CD4-positive, alpha-beta T cell treated with Interleukin-15 for 1 hour (primary cell): ENCODE measurements at places on chromosomes 2 and 18.

DNA sequence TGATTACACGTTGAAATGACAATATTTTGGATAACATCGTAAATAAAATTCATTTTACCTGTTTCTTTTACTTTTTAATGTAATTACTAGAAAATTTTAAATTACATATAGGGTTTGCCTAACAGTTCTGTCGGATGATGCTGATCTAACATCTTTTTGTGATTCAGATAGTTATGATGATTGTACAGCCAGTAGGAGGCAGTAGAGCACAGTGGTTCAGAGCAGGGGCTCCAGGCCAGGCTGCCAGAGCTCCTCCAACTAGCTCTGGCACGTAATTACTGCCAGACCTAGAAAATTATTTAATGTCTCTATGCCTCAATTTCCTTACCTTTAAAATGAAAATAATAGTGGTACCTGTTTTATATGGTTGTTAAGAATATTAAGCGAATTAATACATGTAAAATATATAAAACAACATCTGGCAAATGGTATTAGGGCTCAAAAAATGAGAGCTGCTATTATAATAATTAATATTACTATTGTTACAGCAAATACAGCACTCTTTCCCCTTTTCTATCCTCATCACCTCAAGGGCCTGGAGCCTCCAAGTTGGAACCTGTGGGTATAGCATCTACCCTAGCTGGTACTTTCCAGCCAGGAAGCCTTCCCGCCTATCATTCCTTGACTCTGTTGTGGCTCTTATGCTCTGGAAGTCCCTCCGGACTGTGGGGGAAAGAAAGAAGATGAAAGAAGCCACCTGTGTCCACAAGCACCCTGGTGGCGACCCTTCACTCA is 47.7 kb upstream of the PLA2R1 start:
- peak; percentile 41 for DNase-seq

GRCh38 chr2:118808429-118808809 is 39.0 kb downstream of the EN1 start:
- DNase-seq: no peak

DNA sequence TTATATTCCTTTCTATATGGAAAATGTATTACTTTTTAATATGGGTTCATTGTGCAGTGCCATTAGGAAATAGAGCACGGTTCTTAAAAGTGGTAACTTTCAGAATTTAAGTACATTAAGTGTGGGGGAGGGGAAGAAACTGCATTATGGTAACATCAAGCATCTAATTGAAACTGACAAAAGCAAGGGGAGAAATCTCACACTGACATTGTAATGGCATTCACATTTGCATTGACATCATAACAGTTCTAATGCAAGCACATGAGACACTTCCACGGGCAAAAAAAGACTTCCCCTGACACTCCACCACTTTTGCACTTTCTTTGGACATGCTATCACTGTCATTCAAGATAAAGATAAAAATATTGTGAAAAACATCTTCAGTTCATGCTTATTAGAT is 431.3 kb upstream of the SMIM21 start:
- DNase-seq: no peak

GRCh38 chr2:83394134-83394904 is 1064.8 kb downstream of the SUCLG1 start:
- DNase-seq: no peak

- no peak for DNase-seq
These were observed 214.4 kb upstream of the EPC2 start for GRCh38 chr2:148430101-148430500.

- peak; percentile 24 for DNase-seq
These were observed 1.9 kb downstream of the DUSP2 start for GRCh38 chr2:96143231-96143847.

- peak; percentile 81 for DNase-seq
These were observed 40.1 kb downstream of the ARHGAP25 start for GRCh38 chr2:68774569-68775271.

DNA sequence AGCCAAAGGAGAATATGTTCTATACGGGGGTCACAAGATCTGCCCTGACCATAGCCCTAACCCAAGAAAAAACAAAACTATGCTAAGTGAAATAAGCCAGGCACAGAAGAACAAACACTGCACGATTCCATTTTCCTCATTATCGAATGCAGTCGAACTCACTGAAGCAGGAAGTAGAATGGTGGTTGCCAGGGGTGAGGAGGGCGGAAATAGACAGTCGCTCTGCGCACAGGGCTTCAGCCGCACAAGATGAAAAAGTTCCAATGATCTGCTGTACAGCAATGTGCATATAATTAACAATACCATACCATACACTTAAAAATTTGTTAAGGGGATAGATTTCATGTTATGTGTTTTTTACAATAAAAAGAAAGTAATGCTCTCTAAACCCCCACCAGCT is 257.7 kb downstream of the TXNL1 start:
- no peak for DNase-seq

DNA sequence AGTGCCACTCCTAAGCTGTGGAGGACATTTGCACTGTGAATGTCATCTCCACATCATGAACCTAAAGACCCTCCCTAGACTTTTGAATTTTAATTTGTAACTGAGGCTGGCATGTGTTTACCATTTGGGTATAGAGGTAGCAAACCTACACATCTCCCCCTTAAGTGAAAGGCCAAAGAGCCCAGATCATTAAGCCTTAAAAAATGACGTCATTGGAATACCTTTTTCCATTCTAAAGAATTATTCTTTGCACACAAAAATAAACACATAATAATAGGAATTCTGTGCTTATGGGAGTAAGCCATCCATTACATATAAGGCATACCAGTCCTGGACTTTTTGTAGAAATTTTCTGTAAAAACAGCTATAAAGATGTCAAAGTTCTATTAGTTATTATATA is 38.9 kb downstream of the ZNF385B start:
- no peak for DNase-seq

- no peak for DNase-seq
These were observed 660.1 kb upstream of the RAB6C start for GRCh38 chr2:129319422-129319717.

DNA sequence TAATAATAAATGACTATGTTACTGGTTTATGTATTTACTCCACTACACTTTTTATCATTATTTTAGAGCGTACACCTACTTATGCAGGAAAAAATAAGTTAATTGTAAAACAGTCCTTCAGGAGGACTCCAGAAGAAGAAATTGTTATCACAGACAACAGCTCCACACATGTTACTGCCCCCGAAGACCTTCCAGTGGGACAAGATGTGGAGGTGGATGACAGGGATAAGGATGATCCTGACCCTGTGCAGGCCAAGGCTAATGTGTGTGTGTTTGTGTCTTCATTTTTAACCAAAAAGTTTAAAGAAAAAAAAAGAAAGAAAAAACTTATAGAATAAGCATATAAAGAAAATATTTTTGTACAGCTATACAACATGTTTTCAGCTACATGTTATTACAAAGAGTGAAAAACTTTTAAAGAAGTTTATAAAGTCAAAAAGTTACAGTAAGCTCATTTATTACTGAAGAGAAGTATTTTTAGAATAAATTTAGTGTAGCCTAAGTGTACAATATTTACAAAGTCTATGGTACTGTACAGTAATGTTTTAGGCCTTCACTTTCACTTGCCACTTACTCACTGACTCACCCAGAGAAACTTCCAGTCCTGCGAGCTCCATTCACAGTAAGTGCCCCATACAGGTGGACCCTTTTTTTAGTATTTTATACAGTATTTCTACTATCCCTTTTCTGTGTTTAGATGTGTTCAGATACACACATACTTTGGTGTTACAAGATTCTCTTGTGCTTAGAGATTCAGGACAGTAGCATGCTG is 7.5 kb downstream of the TGFBRAP1 start:
- DNase-seq: no peak

GRCh38 chr2:136141510-136142149 is 23.7 kb upstream of the CXCR4 start:
- no peak for DNase-seq

DNA sequence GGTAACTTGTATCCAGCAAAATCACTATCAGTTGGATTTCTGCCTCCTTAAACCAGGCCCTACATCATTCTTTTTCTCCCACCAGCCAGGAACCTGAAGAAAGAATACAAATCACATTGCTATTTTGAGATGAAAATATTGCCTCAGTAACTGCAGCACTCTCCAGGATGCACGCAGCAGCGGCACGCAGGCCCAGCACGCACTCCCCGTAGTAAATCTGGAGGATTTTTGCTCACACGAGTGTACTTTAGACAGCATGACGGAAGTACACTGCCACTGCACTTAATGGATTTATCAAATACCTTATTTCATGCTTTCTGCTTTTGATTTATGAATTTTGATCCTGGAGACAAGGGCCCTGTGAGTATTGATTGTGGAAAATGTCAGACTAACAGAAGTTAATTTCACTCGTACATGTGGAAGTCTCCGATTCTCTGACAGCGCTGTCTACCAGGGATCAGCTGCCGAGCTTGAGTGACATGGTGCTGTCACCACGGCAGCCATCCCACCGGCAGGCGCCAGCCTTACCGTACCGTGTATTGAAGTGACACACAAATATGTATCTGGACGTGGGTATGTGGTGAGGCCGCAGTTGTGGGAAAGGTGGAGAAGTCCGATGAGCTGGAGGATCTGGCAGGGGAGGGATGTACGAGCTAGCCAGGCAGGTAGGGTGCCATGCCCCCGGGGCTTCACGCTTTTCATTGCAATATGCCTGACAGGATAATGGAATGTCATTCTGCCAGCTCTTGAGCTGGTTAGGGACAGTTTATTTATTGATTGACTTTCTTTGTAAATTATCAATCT is 863.7 kb downstream of the GALR1 start:
- no peak for DNase-seq

- DNase-seq: no peak
These were observed 27.3 kb downstream of the DGKD start for GRCh38 chr2:233381638-233381995.

- no peak for DNase-seq
These were observed 48.9 kb upstream of the EMILIN2 start for GRCh38 chr18:2797951-2798350.

- no peak for DNase-seq
These were observed 60.4 kb upstream of the GAREM1 start for GRCh38 chr18:32530947-32531651.

DNA sequence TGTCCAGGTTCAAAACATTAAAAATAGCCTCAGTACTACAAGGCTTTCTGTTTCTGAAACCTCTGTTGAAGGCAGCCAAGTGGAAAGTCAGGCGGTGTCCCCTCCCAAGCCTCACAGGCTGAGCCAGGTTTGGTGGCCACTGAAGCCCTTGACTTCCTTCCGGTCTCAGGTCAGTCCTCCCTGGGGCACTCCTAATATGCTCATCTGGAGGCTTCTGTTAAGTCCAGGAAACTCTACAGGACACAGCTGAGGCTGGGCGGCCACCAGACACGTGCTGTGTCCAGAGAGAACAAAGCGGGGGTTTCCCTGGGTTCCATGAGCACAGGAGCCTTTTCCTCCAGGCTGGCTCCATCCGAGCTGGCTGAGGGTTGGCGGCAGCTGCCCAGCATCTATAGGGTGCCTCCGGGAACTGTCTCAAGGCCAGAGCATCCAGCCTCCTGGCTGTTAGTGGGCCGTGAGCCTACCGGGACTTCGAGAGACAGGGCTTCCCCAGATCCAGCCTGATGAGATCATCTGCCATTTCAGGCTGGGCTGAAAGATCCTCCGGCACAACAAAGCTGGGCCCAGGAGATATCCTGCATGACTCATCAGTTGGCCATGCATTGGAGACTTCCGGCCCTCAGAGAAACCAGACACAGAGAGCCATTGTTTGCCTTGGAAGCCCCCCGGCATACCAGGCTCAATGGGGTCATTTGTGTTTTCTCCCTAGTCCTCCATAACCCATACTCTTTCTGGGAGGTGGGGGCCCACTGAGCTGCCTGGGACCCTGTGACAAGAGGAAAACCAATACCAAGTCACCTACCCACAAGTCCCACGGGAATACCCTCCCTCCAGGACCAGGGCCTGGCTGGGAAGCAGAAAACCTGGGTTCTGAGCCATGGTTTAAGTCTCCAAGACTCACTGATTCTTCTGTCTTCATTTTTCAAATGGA is 71.7 kb downstream of the HS1BP3 start:
- peak; percentile 12 for DNase-seq

GRCh38 chr2:12202313-12203075 is 456.1 kb downstream of the LPIN1 start:
- no peak for DNase-seq

DNA sequence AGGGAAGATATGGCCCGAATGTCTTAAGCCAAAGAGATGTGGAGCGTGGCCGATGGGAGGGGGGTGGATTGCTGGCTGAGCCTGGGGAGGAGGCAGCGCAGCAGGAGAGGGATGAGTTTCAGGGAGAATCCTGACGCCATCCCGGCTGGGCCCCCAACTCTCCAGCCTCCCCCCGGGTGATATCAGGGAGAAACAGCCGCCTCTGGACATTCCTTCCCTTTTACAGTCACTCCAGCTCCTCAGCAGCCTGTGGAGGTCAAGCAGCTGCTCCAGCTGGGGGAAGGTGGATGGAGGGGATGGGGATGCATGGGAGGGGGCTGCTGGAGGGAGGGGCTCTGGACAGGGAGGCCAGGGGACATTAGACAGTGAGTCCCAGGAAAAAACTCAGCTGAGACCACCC is 9.5 kb upstream of the DES start:
- no peak for DNase-seq

- no peak for DNase-seq
These were observed 219.2 kb downstream of the IRS1 start for GRCh38 chr2:226580403-226580802.

- no peak for DNase-seq
These were observed 59.2 kb downstream of the LRRC30 start for GRCh38 chr18:7290077-7290476.

DNA sequence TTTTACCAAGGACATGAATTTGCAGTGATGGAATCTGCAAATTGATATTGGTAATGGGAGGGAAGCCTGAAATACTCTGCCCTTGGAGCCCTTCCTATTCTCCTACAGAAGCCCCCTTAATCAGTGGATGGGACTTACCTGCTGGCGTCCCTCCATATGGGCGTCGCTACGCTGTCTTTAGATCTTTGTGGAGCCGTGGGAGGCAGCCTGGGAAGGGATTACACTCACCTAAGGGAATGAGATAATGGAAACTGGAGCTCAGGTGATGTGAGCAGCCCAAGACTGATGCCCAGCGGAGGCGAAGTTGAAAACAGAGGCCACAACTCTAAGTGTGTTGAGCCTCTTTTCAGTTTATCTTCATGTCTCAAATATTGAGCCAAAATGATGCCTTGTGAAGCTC is 306.6 kb downstream of the MYCN start:
- no peak for DNase-seq
